ENCODE measurements at places on chromosomes 4 and X.

- DNase-seq: no peak
These were observed 112.5 kb downstream of the LDB2 start for GRCh38 chr4:16785793-16786527.

GRCh38 chr4:24896977-24897376, 15.9 kb downstream of the CCDC149 start:
- DNase-seq: no peak

GRCh38 chrX:18964901-18965300, 19.0 kb downstream of the PHKA2 start:
- DNase-seq: no peak

DNA sequence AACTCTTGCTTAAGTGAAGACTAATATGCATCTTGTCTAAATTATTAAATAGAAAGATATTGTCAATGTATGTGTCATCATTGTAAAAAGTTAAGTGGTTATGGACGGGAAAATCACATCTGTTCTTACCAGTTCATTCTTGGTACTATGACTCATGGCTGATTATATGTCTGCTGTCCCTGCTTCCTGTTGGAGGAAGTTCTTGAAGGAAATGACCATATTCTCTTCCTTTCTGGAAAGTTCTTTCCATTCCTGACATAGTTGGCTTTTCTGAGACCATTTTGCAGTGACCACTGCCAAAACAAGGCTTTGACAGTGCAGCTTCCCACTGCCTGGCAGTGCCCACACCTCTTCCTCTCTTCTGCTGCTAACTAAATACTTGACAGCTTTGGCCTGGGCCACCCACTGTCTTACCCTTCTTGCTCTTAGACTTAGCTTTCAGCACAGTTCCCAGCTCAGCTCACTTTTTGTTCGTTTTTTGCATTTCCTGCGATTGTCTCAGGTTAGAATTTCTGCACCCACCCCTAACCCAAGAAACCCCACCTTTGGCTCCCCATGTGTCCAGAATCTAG, 13.2 kb upstream of the CLDN24 start:
- DNase-seq: peak; percentile 83

GRCh38 chr4:74230902-74231499, 73.1 kb downstream of the MTHFD2L start:
- peak; percentile 47 for DNase-seq

GRCh38 chr4:147924604-147925412, 192.9 kb downstream of the ARHGAP10 start:
- peak; percentile 8 for DNase-seq

DNA sequence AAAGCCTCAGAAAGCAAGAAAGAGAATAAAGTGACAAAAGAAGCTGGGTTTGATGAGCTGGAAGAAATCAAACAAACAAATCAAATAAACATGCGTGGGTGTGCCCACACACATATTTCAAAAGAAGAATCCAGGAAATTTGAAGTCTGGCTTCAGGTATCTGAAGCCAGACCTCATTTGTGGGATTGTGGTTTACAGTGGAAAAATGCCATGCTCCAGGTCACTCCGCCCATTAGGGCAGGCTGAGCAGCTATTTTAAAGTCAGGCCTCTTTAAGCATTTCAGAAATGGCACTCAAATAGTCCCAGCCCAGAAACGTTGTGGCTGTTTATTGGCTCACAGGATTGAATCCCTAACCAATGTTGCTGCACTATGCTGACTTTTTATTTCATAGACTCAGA, 226.1 kb upstream of the F9 start:
- DNase-seq: no peak

DNA sequence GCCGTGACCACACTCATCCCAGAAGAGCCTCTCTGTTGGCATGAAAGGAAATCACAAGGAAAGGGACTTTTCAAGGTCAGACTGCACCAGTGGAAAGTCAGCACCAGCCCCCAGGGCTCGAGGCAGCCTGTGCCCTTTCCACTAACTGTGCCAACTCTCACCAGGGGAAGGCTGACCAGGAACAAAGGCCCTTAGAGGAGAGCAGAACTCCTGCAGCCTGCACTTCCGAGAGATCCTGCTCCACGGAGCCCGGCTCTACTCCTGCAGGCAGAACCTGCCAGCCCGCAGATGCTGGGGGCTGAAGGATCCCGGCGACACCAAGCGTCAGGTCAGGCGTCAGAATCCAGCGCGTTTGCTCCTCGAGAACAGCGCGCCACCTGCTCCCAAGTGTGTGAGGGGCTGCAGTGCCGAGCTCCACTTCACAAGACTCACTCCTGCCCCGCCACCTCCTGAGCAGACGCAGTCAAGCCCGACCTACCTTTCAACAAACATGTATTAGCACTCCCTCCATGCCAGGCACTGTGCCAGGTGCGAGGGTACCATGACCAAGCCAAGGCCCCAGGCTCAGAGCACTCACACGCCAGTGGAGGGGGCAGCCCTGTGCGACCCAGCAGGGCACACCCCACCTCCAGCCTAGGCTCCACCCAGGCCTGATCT, 13.6 kb upstream of the HELT start:
- no peak for DNase-seq

- no peak for DNase-seq
These were observed 120.7 kb upstream of the TSPAN5 start for GRCh38 chr4:98779088-98779487.

GRCh38 chr4:17546222-17546621, 30.8 kb upstream of the LAP3 start:
- DNase-seq: no peak

Measured in foreskin keratinocyte (primary cell).